ENCODE measurements at places on chromosomes 12 and 14.

DNA sequence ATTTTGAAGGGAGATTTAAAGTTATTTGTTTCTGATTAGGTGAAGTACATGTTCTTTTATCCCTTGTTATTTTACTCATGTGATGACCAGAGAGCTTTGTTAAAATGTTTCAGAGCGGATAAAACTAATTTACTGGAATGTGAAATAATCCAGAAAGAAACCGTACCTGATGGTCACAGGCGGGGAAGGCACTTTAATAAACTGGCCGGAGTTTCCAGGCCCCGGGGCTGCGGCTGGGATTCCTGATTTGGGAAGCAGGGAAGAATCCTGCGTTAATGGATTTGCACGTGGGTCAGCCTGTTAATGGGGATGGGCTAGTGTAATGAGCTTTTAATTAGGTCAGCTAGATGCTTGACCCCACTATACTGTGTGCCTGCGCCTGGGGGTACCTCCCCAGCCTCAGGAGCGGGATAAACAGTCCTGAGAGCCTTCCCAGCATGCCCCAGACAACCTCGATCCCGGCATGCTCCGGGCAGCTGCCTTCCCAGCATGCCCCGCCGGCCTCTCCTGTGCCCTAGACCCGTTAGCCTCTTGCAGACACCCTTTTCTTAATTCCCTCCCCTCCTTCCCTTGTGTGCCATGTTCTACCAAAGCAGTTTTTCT is 208.6 kb upstream of the CDKN3 start:
- DNase-seq = no peak

DNA sequence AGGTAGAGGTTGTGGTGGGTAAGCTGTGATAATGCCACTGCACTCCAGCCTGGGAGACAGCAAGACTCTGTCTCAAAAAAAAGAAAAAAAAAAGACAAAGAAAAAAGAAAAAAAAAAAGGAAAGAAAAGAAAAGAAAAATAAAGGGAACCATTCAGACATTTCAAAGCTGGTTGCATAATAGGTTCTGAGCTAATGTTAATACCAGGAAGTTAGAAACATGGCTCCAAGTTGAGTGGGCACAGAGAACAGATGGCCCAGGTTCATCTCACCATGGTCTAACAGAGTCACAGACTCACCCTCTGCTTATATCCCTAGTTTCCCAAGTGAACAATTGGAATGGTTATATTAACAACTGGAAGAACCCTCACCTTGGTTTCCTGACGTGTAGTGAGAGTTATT is 17.4 kb upstream of the ZDHHC17 start:
- DNase-seq = no peak

- DNase-seq = no peak
These were observed 146.2 kb downstream of the ATP23 start for GRCh38 chr12:58087423-58088127.

GRCh38 chr14:77062261-77062660 is 33.8 kb upstream of the IRF2BPL start:
- no peak for DNase-seq

DNA sequence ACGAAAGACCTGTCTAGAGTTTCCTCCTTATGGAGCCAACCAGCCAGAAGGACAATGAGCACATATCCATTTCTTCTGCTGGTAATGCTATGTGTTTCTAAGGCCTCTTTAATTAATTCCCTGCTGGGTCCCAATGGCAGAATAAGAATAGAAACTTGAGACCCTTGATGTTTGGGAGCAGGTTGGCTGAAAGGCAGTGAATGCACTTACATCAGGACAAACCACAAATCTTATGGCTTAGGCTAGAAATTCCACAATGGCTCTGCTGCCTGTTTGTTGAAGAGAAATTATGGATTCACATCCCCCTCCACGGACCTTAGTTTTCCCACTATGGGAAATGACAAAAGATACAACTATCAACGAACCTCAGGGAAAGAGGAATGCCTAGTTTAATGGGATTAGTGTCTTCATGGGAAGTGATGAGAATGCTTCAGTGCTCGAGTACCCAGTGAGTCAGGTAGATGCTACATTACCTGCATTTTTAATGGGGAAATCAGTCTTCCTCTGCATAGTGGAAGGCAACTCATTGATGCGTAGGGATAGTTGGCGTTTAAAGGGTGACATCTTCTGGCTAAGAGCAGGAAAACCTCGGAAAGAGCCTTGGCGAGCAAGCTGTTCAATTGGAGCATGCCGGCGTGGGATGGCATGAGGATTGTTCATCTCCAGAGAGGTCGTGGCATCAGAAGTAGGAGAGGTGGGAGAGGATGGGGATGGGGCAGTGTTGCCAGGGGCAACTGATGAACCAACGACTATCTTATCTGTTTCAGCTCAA is 46.5 kb downstream of the PAPLN start:
- no peak for DNase-seq

GRCh38 chr14:38880643-38881524 is 222.2 kb downstream of the SEC23A start:
- no peak for DNase-seq

DNA sequence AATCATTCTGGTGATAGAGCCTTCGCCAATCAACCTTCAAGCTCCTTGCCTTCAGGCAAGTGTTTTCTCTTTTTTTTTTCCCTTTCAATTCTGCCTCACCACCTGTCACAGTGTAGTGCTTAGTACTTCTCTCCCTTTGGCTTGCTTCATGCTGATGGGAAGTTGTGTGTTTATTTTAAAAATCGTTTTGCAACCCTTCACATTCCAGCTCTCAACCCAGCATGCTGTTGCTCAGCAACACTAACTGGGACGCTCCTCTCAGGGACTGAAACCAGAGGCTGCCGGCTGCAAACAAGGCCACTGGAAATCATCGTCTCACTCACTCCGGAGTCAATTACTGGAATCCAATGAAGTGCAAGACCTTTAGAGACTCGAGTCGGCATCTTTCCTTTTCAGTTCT is 342.7 kb downstream of the PRKD1 start:
- no peak for DNase-seq

GRCh38 chr14:51780006-51780692 is 80.3 kb upstream of the GNG2 start:
- DNase-seq = peak; percentile 63

GRCh38 chr12:108337235-108338223 is 1.6 kb downstream of the CMKLR1 start:
- DNase-seq = no peak

DNA sequence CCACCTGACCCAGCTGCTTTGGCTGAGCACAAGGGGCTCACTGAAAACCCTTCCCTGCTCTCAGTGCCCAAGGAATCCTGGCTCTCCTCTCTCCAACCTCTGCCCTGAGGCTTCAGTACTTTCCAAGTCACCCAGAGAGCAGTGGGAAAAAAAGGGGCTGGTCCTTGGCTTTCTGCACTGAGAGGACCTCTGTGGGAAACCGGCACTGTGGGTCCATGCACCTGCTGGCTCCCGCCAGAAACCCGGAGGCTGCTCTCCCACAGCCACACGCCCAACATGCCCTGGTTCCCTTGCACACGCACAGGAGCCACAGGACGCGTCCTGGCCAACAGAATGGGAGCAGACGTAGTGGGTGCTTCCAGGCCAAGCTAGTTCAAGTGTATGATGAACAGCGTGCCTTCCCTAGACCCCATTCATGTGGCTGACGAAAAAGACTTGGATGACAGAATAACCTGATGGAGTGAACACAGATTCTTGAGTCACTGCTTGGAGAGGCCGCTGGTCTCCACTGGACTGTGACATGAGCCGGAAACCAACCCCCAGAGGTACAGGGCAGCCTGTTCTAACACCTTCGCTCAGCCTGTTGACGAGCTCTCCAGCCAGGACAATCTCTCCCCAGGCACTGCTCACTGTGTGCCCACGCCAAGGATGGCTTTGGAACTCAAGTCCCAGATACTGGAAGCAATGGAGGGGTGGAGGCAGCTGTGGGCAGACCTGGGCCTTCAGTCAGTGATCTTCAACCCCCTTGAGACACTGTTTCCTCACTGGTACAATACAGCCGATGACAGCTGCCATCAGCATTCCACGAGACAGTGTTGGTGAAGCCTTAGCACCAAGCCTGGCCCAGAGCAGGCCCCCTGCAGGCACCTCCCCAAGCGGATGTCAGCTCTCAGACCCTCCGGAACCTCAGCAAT is 87.7 kb downstream of the ITPK1 start:
- DNase-seq = no peak

- no peak for DNase-seq
These were observed 60.1 kb upstream of the RFX4 start for GRCh38 chr12:106522708-106523107.

DNA sequence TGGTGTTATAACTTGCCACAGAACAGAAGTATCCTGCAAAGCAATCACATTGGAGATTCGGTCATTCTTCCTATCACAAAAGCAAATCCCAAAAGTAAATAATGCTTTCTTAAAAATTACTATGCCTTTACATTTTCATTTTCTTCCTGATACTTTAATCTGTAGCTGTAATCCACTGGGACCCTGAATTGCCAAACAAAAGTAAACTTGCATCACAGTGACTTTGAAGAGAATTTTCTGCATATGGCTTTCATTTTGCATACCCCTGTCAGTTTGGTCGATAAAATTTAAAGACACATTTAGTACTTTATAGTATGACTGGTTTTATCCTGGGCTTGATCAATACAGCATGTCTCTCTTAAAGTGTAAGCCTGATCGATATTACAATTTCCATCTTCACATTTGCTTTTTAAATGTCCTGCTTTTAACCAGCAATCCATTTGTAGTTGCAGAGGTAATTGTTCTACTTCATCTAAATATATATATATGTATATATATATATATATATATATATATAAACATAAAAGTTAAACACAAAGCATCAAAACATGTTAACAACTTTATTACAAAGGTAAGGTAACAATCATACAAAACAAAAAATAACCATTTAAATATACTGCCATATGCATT is 53.7 kb upstream of the PLEKHA5 start:
- no peak for DNase-seq

DNA sequence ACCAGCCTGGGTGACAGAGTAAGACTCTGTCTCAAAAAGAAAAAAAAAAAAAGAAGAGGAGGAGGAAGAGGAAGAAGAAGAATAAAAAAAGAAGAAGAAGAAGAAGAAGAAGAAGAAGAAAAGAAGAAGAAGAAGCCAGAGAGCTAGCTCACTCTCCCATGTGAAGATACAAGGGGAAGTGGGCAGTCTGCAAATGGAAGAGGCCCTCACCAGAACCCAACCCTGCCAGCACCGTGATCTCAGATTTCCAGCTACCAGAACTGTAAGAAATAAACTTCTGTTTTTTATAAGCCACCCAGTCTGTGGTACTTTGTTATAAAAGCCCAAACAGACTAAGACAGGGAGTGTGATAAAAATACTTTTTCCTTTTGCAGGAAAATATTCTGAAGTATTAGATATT is 130.7 kb downstream of the ETNK1 start:
- no peak for DNase-seq

GRCh38 chr12:124273630-124274029 is 21.3 kb upstream of the RFLNA start:
- no peak for DNase-seq

GRCh38 chr12:119704065-119704747 is 36.3 kb downstream of the PRKAB1 start:
- no peak for DNase-seq

- no peak for DNase-seq
These were observed 39.0 kb downstream of the NID2 start for GRCh38 chr14:52029881-52030280.

DNA sequence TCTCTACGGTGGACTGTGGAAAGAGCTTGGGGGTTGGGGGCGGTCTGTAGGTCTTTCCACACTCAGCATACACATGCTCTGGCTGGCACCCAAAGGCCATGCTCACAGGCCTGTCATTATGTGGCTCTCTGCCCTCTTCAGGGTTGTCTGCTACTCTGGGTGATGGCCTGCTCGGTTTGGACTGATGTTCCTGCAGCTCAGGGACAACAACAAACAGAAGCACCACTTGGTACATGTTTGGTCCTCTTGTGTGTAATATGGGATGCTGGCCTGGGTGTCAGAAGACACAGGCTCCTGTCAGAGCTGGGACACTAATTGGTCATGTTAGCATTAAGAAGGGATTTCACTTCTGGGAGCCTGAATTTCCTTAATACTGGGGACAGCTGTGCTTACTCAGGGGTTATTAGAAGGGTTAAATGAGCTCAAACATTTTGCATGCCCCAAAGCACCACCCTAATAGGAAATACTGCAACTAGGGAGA is 32.7 kb upstream of the SELPLG start:
- no peak for DNase-seq

- DNase-seq = no peak
These were observed 262.4 kb upstream of the RMST start for GRCh38 chr12:97200181-97200580.

DNA sequence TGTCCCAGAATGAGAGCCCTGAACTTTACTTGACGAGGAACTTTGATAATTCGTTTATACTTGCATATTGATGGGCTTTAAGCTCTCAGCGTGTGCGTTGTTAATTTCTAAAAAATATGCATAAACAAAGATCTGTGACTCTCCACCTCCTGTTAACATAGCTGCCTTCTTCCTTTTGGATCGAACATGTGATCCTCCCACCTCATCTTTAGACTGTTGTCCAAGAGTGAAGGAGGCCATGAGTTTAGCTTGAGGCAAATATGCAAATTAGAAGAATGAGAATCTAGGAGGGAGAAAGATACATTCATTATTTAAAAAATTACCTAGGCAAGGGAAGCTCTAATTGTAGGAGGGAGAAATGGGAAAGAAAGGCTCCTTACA is 617 bp downstream of the TTC8 start:
- no peak for DNase-seq

GRCh38 chr12:10366875-10367274 is 23.0 kb downstream of the KLRK1 start:
- DNase-seq = no peak

- DNase-seq = no peak
These were observed 8.4 kb upstream of the SALL2 start for GRCh38 chr14:21534576-21534975.

DNA sequence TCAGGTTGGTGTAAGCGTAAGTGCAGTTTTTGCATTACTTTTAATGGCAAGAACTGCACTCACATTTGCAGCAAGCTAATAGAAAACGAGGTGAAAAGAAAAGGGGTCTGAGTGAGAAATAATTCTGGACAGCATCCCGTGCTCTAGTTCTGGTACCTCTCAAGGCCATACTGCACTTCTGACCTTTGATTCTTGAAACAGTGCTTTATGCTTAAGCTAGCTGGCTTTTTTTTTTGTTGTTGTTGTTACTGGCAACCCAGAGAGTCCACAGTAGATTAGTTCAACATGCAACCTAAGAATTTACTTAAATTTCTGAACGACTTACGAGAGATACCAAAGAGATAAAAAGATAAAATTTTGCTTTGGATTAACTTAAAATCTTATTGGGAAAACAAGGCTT is 75.2 kb upstream of the PRKD1 start:
- DNase-seq = no peak

- no peak for DNase-seq
These were observed 22.9 kb upstream of the TCL1B start for GRCh38 chr14:95663226-95663797.

DNA sequence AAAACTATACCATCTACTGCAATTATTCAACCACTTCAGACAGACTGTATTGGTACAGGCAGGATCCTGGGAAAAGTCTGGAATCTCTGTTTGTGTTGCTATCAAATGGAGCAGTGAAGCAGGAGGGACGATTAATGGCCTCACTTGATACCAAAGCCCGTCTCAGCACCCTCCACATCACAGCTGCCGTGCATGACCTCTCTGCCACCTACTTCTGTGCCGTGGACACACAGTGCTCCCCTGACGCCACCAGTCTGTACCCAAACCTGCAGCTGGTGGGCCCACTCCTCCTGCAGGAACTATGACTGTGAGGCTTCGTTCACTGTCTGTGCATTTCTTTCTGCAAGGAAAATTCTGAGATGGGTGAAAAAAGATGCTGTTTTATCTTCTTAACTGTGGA is 284.7 kb downstream of the DAD1 start:
- DNase-seq = no peak

Data from activated T-cell treated with anti-CD3 and anti-CD28 coated beads for 4 hours (primary cell).